ENCODE measurements at places on chromosomes 1 and 21.

- no peak for DNase-seq
These were observed 70.3 kb upstream of the F3 start for GRCh38 chr1:94611681-94612475.

DNA sequence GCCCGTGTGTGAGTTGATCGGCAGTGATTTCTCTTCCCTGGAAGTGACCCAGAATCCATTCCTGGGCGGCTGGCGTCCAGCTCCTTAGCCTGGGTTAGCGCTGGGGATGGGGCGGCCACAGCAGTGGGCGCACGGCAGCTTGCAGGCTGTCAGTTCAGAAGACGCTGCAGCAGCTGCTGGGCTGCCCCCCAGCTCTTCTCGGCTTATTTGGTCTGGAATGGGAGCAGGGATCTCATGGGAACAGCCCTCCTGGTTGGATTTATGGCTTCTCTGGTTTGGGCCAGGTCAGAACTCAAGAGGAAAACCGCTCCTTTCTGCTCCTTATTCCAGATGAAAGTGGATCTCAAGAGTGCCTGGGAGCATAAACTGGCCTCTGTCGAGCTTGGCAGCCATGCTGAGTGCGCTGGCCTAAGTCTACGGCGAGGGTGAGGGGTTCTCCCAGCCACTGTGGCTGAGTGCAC lies 148.2 kb downstream of the PRDM16 start:
- no peak for DNase-seq

DNA sequence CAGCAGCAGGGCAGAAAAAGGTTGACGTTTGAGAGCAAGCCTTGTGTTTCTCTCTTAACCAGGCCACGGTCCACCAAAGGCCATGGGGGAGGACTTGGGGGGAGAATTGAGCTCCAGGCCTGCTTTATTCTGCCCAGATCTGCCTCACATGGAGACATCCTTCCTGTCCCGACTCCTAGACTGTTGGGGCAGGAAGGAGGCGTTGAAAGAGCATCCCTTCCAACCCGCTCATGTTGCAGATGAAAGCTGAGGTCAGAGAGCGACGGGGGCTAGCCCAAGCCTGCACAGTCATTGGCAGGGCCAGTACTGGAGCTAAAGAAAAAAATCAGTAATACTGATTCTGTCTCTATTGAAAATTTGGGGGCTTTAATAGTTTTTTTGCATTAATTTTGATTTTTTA lies 46.6 kb downstream of the MYOM3 start:
- DNase-seq = no peak

- peak; percentile 28 for DNase-seq
These were observed 160.6 kb upstream of the USP24 start for GRCh38 chr1:55375617-55376258.

Data from COLO829 (cell line).